ENCODE measurements at places on chromosomes 4 and X. TPM values are rescaled to one million over a fixed set of nuclear protein-coding genes. Genes with fewer than 3 reads are reported as not detected.

Gene UBQLN2
- total RNA-seq = 12.8 TPM

Gene RPA4
- 0.92 TPM for total RNA-seq

Gene MSX1
- total RNA-seq = 5.3 TPM

Gene HSFX3
- not detected for total RNA-seq

Gene BMP3
- total RNA-seq = 0.05 TPM

Gene XG
- 0.59 TPM for total RNA-seq

Gene KANTR
- 10.1 TPM for total RNA-seq

Gene DRD5
- not detected for total RNA-seq

Gene HSFX1
- total RNA-seq = 0.89 TPM

Gene LPAR4
- total RNA-seq = not detected

Gene PPBP
- not detected for total RNA-seq

Gene MAGEA11
- not detected for total RNA-seq

Gene UGT2B17
- total RNA-seq = not detected

Gene TEC
- 0.78 TPM for total RNA-seq

Gene KLHL13
- total RNA-seq = 0.46 TPM

Gene TCEAL5
- total RNA-seq = not detected

Gene ADH1C
- not detected for total RNA-seq

Gene CORIN
- 0.23 TPM for total RNA-seq

Gene VCX3B
- total RNA-seq = not detected

Gene MAGEA9B
- total RNA-seq = not detected

Gene RRH
- total RNA-seq = not detected

Gene KDR
- total RNA-seq = 0.88 TPM

Gene DMRTC1
- not detected for total RNA-seq

Gene NAA11
- total RNA-seq = not detected

All from smooth muscle cell of the umbilical artery (primary cell).